Amygdala (tissue), 56 donors: ENCODE measurements at places on chromosomes 2 and 18.

DNA sequence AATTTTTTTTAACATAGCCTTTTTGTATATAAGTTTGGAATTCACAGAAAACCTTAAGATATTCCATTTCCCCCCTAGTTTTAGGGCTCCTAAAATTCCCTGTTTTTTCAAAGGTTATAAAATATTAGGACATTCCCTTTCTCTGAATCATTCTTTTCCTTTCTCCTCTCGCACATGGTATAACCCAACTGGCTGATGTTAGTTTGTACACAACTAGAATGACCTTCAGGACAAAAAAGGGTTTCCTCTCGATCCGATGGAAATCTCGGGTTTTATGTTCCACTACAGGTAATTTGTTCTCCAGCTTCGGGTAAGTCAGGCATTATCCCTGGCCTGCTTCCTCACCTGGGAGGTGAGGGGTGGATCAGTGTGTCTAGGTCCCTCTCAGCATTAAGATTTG, 215.1 kb downstream of the LDLRAD4 start:
- no peak for DNase-seq

- DNase-seq: no peak
Measured at GRCh38 chr18:47036298-47036874, 965 bp upstream of the ELOA2 start.

DNA sequence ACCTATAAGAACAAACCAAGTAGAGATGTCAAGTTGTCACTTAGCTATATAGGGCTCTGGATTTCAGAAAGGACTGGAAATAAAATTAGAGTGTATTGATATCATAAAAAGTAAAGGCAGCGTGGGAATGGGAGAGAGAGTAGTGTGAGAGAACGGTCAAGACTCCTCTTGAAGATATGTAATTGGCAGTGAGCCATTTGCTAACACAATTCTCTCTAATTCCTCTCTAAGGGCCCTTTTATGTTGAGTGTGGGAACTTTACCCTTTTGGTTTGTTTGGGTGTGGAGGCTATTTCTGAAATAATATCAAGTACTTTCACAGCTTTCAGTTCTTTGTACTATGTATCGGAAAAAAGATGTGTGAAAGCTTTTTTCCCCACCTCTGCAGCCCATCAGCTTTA, 196.8 kb downstream of the LRRTM4 start:
- no peak for DNase-seq

- DNase-seq: no peak
Measured at GRCh38 chr2:199366406-199366805, 91.3 kb downstream of the SATB2 start.

GRCh38 chr2:229713371-229714079, 830 bp downstream of the DNER start:
- peak; percentile 58 for DNase-seq

DNA sequence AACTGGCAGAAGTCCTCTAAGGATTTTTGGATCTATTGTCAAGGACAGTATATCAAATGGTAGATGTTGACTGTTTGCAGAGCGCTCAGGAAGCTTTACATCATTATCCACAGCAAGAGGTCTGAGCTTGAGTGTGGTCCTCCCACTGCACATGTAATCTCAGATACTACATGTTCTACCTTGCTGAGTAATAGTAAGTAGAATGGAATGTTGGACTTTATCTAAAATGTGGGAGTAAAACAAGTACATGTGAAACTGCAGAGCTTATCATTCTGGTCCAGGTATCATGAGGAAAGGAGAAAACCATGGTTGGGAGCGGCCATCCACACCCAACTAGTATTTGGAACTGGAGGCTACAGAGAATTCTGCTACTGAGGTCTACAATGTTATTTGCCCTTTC, 19.3 kb upstream of the CD28 start:
- DNase-seq: no peak

DNA sequence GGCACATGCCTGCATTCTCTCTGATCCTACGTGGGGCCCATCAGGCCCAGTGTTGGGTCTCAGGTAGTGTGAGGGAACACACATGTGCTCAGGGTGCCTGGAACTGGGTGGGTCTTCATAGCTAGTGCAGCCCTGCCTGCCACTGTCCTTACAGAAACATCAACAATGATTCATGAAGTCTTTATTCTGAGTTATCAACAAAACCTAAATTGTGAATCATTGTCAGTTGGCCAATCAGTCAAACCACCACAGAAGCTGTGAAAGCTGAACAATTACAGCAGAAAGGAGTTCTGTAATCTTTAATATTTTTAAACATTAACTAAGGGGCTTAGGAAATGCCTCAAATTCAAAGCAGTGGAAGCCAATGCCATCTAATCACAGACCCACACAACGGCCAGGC, 82.8 kb upstream of the ZNF521 start:
- no peak for DNase-seq

- no peak for DNase-seq
Measured at GRCh38 chr18:69358212-69358895, 42.3 kb upstream of the DOK6 start.

- no peak for DNase-seq
Measured at GRCh38 chr2:147543056-147543455, 301.8 kb upstream of the ACVR2A start.

DNA sequence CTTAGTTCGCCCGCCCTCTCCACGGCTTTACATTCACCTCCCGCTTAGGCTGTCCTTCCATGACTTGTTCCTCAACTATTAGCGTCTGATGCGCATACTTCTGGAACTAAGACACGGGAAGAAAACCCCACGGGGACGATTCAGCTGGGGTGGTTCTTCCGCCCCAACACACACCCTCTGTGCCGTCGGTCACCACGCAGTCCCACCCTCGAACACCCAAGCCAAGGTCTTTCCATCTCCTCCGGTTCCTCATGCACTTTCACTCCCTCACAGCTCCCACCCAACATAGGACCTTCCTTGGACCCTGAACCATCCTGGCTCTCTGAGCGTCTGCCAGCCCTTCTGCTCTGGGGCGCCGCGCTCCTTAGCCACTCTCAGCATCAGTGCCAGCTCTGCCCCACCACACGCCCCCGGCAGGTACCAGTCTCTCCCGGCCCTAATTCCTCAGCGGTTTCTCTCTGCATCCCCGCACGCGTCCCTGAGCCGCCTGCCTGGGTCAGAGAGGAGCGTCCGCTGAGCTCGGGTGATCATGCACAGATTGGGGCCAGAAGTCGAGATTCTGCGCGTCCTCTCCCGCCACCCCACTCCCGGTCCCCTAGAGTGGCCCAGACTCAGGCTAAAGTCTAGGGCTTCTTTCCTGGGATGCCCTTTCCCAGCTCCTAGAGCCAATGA, 522 bp upstream of the SRD5A2 start:
- DNase-seq: no peak

DNA sequence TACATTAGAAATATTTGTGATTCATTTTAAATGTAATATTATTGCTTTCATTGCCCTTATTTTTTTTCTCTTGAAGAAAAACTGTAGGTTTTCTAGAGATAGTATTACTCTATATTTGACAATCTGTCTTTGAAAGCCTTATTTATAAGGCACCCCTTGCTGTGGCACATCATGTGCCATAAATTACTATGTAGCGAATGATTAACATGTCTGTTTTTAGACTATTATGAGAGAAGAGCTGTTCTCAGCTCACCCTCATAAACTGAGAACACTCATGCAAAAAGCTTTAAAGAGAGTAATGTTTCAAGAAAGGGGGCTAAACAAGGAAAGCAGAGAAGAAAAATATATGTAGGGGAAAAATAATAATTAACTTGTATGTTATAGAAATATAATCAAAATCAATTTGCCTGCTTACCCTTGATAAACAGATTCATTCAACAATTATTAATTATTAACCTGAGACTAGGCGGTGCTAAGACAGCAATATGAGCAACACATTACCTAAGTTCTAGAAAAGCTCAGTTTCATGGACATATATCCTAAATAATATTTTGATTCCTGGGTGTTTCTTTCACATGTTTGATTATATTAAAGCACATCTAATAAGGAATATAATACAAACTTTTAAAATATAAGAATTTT, 69.0 kb downstream of the RAB3GAP1 start:
- no peak for DNase-seq

DNA sequence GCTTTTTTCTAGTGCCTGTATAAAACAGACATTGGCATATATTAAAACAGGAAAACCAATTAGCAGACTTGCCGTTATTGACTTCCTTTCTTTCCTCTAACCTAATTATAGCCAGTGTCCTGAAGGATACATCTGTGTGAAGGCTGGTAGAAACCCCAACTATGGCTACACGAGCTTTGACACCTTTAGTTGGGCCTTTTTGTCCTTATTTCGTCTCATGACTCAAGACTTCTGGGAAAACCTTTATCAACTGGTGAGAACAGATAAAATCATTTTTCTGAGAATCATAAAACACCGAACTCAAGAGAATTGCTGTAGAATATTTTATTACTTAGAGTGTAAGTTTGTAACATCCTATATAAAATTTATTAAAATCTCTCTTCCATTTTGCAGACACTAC, 74.3 kb downstream of the SCN2A start:
- DNase-seq: no peak

DNA sequence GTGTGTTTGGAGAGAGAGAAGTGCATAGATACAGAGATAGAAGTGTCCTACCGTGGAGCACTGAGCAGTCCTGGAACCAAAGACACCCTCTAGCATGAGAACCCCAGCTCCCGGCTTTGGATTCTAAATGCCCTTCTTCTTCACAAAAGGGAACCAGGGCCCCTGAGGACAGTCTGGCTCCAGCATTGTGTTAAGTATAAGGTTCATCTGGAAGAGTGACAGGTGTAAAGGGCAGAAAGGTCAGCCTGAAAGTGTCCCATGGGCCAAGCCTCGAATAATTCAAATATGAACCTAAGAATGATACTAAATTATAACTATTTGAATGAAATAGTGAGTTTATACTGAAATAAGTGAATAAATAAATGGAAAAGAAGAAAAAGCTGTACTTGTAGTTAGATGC, 109.7 kb downstream of the SNTG2 start:
- no peak for DNase-seq

DNA sequence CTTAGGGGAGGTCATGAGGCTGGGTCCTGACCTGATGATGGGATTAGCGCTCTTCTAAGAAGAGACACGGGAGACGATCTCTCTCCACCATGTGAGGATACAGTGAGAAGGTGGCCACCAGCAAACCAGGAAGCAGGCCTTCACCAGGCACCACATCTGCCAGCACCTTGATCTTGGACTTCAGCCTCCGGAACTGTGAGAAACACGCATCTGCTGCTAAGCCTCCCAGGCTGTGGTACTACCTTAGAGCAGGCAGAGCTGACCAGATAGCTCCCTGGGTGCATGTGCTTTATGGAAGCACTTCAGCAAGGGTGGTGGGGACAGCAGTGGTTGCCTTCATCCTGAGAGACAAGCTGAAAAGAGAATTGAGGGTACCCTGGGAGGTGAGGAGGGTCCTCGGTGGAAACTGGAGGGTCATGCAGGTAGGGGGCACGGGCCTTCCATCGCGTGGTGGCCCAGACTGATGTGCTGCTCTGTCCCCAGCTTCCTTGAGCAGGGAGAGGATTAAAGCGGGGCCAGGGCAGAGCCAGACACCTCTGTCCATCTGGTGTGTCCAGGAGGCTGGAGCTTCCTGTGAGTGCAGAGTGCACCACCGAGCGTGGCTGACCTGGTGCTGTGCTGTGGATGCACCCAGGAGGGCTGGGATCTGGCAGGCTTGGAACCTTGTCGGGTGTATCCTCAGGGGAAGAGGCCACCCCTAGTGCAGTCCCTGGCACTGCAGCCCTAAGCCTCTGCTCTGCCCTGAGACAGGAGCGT, 42.9 kb upstream of the HS6ST1 start:
- no peak for DNase-seq
